ENCODE measurements at places on chromosomes 16 and 17.

DNA sequence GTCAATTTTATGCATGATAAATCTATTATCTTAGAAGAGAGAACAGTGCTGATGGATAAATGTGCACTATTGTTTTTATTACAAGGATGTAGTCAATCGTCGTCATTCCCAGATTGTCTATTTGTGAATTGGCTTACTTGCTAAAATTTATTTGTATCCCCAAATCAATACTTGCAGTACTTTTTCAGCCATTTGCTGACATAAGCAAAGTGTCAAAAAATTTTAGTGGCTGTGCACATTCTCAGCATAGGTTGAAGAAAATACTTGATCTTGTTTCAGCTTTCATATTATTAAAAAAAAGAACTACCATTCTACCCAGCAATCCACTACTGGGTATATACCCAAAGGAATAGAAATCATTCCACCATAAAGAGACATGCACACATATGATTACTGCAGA, 477.9 kb upstream of the CA10 start:
- DNase-seq, result no peak

- no peak for DNase-seq
Observed at GRCh38 chr17:56269556-56270389, 116.5 kb downstream of the ANKFN1 start.

GRCh38 chr16:77457046-77457445, 22.2 kb upstream of the ADAMTS18 start:
- no peak for DNase-seq

- DNase-seq, result no peak
Observed at GRCh38 chr17:81440511-81441244, 45.4 kb downstream of the BAHCC1 start.

DNA sequence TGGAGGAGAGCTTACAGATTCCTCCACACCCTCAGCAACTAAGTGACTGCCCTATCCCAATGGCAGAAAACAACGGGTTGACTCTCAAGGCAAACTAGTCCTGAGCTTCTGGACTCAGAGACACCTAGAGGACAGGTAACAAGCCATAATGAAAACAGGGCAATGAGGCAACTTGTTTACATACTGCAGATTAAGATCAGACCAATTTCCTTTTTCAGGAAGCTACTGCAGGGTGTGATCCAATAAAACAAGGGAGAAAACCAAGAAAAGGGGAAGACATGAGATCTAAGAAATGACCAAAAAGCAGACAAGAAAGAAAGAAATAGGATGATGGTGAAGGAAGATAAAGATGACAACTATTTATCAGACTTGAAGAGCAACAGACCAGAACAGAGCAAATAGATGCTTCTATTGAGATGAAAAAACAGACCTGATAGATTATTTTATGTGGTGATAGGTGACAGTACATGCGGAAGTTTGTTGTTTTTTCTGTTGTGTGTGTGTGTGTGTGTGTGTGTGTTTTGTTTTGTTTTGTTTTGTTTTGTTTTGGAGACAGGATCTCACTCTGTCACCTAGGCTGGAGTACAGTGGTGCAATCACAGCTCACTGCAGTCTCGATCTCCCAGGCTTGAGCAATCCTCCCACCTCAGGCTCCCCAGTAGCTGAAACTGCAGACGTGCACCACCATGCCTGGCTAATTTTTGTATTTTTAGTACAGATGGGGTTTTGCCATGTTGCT, 120.7 kb downstream of the GAS7 start:
- DNase-seq, result no peak

GRCh38 chr17:862582-862981, 80.4 kb downstream of the MRM3 start:
- DNase-seq, result no peak

- no peak for DNase-seq
Observed at GRCh38 chr17:34384822-34385605, 22.0 kb upstream of the CCL1 start.

Data from NCI-H2081 treated with DMSO at 0.1 percent for 48 hours (cell line).